Muscle of arm (tissue), 14 donors: ENCODE measurements at places on chromosomes 11 and 22.
A peak's percentile ranks its signal among the peaks of the same experiment; 100 is the strongest.

DNA sequence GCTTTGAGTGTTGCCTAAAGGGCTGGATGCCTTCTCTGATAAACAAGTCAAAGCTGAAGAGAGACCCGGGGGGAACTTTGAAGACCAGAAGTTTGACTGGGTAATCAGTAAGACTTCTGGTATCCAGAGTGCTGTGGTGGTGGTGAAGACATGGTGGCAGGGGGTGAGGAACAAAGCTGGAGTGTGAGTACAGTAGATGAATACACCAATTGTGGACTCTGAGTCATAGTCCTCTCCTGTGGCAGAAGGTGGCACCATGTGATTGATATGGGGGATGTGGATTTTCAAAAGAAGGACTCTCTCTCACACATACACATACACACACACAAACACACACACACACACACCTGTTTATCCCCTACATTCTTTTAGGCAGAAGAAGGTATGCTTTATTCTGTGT is 12.3 kb downstream of the MS4A6A start:
- no peak for DNase-seq

- no peak for DNase-seq
Observed at GRCh38 chr11:122791836-122792235, 46.5 kb upstream of the CRTAM start.

GRCh38 chr11:30420233-30420787 is 97.4 kb downstream of the ARL14EP start:
- no peak for DNase-seq

DNA sequence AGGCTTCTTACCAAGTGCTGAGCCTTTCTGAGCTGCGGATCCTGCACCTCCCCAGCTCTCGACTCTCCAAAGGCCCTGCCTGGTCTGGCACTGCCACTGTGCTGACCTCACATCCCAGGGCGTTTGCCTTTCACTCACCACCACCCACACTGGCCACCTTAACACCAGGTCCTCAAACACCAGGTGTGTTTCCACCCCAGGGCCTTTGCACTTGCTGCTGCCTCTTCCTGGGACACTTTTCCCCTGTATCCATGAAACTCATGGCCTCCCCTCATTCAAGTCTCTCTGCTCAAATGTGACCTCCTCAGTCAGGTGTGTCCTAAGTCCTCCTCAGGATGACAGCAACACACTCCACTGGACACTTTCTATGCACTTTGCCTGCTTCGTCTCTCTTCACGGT is 51.4 kb upstream of the ANO1 start:
- no peak for DNase-seq

DNA sequence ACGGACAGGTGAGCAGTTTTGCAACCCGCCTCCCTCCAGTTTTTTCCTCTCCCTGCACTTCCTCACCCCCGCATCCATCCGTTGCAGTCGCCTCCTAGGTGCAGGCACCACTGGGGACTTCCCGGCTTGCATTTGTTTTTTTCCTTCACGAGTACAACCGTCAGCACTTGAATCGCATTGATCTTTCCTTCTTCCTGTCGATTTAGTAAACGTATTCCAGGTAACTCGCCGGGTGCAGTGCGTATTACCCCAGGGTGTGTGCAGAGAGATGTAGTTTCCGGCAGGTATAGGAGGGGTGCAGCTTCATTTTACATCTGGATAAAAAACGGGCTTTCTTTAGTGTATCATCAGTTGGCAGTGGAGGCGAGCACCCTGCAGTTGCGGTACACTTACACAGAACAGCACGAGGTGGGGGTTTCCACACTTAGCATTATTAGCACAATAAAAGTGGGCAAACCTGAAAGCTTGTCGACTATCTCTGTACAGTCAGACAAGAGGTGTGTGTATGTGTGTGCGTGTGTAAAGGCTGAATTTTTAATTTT is at the start of gene SORL1-AS1:
TSS of gene SORL1-AS1 (minus strand) at position 359 of the 542 bp plus-strand sequence.
- DNase-seq, result no peak

DNA sequence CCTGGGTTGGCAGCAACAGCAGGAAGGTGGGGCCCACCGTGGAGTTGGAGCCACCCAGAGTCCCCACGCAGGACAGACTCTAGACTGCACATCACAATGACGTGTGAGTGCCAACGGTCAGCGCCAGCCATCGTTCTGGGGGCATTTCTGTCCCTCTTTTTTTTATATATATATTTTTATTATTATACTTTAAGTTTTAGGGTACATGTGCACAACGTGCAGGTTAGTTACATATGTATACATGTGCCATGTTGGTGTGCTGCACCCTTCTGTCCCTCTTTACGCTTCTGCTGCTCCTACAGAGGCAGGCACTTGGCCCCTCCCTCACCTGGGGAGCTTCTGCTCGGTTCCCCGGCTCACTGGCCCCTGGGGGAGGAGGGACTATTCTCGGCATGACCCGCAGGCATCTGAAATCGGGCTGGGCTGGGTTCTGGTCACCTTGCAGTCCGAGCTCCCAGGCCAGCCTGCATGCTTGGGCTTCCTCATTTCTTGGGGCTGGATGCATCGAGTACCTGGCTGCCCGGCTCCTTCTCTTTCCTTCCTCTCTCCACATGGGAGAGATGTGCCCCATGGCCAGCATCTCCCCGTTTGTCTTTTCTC is 787.4 kb downstream of the TBC1D22A start:
- DNase-seq, result no peak

- DNase-seq, result no peak
Observed at GRCh38 chr11:16587670-16588069, 150.8 kb upstream of the C11orf58 start.

DNA sequence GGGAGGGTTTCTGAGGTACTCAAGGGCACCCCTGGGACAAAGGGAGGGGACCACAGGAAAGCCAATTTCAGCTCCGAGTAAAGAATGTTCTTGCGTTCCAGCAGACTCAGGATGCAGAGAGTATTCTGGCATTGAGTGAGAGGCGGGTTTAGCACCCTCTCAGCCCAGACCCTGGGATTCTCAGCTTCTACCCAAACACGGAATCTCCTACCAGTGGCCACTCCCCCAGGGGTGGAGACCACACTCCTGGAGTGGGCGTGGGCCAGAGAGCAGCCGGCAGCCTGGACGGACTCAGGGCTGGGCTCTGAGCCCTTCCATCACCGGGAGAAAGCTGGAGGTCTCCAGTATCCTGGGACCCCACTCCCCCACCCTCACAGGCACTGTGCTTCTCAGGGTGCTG is 26.1 kb upstream of the TTLL12 start:
- DNase-seq, result no peak

- no peak for DNase-seq
Observed at GRCh38 chr11:72578051-72578450, 96.2 kb downstream of the PDE2A start.

- no peak for DNase-seq
Observed at GRCh38 chr11:107583629-107584195, 7.2 kb upstream of the ELMOD1 start.

DNA sequence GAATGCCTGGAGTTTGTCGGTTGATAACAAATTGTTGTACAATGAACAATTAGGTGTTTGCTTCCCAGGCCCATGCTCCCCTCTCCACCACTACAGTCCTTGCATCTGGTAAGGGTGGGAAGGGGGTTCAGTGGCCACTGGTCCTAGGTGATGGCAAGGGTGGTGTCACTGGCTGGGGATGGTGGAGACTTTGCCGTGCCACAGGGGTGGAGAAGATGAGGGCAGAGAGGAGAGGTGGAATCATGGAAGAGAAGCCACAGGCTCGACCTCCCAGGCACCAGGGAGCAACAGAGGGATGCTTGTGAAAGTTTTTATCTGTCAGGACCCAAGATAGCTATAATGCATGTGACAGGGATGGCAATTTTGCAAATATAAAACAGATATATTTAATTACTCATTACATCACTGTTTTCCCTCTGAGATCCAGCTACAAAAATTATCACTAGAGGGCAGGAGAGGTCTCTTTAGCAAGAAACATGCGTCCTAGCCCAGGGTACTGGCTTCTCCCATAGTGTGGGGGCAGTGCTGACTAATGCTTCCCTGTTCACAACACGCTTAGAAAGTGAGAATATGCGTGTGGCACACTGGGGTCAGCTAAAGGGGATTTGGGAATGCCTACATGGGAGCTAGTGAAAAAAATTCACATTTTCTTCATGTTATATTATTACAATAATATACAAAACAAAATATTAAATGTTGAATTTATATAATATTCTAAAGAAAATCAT is 49.0 kb upstream of the AMPD3 start:
- DNase-seq, result peak; percentile 74

DNA sequence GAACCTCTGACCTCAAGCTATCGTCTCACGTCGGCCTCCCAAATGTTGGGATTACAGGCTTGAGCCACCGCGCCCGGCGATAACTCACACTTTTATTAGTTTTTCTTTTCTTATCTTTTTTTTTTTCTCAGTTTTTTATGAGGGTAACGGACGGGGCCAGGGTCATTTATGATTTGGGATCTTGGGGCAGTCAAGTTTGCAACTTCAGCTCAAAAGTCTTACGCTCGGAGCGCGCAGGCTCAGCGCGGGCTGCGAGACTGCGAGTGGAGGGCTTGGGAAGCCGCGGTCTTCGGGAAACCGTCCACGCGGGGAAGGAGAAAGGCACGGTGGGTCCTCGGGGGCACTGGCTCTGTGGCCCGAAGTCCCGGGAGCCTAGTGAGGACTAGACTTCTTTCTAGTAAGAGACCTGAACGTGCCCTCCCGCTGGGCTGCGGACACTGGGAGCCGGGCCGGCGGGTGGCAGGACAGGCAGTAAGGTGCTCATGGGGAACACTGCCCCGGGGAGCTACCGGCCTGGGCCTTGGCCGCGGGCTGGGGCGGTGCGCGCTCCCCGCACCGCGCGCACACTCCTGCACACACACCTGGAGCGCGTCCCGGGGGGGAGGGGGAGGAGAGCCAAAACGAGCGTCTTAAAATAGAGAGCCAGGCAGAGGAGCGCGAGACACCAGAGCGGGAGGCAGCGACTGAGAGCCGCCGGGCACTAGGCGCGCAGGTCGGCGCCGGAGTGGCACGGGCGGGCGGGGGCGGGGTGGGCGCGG is 476 bp upstream of the BARX2 start:
- DNase-seq, result no peak

- no peak for DNase-seq
Observed at GRCh38 chr11:70505761-70506657, 107.7 kb downstream of the CTTN start.

DNA sequence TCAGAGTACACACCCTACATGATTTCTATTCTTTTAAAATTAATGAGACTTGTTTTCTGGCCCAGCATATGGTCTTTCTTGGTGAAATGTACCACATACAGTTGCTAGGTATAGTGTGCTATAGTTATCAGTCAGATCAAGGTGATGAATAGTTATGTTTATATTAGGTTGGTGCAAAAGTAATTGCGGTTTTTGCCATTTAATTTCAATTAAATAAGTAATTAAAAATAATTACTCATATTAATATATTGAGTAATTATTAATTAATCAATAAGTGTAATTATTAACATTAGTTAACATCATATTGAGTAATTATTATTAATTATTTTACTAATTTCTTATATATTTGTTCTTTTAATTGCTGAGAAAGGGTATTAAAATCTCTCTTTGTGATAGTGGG is 56.1 kb downstream of the MYEOV start:
- no peak for DNase-seq

DNA sequence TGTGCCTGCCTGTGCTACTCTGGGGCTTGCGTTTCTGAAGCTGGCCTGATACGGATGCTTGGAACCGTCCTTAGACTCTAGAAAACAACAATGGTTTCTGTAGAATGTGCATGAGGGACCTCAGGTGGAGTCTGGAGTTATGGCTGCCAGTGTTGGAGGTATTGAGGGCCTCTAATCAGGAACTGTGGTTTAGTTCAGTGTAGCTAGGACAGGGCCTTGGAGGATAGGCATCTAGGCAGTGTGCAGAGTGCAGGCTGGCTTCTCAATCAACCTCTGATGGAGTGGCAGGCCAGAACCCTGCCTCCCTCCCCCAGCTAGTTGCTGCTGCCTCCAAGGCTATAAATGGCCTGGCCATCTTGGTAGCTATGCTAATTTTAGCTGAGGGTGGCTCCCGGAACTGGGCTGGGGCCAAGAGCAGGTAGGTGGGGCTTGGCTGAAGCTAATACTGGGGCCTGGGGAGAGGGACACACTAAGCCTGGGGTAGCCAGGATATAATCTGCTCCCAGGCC is 4.0 kb downstream of the STIM1 start:
- DNase-seq, result no peak

DNA sequence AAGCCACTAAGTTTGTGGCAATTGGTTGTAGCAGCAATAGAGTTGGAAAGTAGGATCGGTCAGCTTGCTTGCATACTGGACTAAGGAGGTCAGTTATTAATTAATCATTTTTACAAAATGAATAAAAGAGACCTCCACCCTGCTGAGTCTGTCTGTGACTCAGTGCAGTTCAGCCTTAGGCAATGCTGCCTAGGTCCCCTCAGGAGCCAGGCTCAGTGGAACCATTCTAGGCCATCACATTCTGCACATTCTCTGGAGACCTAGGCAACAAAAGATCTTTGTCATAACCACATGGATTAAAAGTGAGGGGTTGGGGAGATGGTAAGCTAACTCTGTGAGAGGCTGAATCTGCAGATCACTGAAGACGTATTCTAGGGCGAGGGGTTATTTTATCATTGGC is 178.7 kb upstream of the CADM1 start:
- no peak for DNase-seq

GRCh38 chr22:23684026-23684425 is 6.8 kb upstream of the RGL4 start:
- peak; percentile 25 for DNase-seq

- no peak for DNase-seq
Observed at GRCh38 chr11:64883575-64883974, 5.2 kb upstream of the EHD1 start.

GRCh38 chr11:2401436-2401984 is 960 bp downstream of the TSSC4 start:
- DNase-seq, result no peak

GRCh38 chr11:114705280-114706024 is 27.1 kb downstream of the NXPE2 start:
- DNase-seq, result no peak

DNA sequence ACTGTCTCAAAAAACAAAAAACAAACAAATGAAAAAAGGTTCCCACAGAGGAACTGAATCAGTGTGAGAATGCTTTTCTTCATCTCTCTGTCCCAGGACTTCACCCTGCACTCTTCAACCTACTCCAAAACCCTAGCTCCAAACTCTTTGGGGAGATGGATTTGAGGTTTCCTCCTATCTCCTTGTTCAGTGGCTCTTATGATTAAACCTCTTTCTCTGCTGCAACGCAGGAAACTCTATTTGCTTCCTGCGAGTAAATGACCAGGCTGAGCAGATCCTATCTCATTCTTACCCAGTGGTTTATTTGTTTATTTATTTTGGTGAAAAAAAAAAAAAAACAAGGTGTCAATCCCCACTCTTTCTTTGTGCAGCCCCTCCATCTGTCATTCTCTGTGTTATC is 12.0 kb downstream of the SLC6A5 start:
- no peak for DNase-seq

- no peak for DNase-seq
Observed at GRCh38 chr22:16954060-16954403, 54.0 kb downstream of the GAB4 start.
